ENCODE measurements at places on chromosomes 5 and 9.

DNA sequence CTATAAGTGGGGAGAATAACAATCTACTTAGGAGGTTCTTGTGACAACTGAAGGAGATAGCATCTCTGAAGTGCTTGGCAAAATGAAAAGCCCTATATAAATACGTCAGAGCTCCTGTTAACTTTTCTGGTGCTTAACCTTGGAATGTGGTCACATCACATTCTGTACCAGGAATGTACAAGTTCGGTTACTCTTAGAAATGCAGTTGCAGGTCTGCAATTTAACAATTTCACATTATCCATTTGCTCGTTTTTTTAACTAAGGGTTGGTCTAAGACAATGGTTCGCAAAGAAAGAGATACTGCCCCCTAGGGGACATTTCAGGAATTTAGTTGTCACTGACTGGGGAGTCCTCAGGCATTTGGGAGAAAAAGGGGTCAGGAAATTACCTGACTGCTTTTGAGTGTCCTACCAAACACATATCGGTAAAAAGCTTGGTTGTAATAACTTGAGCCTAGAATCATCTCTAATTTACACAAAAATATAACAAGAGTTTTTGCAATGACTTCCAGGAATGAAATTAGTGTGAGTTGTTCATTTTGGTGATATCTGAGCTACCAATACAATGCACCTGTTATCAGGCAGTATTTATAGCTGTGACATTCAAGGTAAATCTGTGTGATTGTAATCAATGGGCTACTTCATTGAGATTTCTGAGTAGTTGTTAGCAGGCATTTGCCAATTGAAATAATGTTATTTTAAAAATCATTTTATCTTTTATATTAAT, 5.4 kb upstream of the HBEGF start:
- DNase-seq: peak; percentile 65

DNA sequence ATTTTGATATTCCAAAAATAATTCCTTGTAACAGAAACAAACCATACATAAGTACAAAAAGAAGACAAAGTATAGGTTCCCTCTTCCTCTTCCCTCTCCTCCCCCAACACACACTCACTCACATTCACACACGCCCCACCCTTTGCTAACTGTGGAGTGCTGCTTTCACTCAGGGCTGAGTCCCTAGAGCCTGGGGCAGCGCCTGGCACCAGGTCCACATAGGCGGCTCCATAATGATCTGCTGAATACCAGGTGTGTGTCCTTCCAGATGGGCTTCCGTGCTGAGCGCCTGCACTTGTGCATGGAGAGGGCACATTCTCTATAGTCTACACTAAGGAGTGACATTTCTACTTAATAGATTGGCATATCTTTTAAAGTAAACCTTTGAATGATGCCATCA, 3.7 kb downstream of the SEMA4D start:
- no peak for DNase-seq

DNA sequence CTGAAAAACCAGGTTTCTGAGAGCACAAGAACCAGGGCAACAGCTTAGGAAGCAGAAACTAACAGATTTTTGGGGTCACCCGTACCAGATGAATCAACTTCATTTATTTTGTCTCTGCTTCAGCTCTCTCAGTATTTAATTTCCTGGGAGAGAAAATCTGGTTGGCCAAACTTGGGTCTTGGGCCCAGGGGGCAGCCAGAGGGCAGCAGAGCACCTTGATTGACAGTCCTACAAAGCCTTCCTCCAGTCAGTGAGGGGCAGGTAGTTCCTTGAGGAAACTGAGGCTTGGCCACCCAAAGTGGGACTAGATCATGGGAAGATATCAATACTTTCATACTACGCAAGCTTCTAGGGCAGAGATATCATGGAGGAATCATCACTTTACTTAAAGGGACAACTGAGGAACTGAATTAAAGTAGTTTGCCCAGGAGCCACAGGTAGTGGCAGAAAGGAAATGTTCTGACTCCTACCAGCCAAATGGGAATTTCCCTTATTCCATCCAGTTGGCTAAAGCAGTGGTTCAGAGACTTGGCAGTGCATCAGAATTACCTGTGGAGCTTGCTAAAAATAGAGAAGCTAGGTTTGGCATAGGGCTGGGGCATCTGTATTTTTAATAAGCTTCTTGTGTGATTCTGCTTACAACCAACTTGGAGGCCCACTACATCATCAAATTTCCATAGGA, 21.5 kb upstream of the ARHGAP26 start:
- peak; percentile 27 for DNase-seq

- DNase-seq: no peak
These were observed 154.4 kb upstream of the ERCC6L2 start for GRCh38 chr9:95721061-95721531.

- DNase-seq: no peak
These were observed 582.3 kb downstream of the CAAP1 start for GRCh38 chr9:26310294-26310693.

DNA sequence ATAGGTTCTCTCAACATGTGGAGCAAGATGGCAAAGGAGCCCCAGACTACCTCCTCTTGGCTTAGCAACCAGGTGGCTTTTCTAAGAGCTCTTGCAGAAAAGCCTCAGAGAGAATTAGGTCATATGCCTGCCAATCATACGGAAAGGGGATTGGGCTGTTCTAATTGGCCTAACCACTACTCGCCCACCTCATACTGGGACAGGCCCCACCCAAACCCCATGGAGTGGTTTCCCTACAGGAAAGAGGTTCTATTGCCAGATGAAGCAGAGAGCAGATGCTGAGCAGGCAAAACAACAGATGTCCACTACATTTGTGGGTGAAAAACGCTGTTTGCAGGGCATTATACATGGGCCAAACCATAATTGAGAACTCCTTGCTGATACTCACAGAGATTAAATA, 29.0 kb downstream of the ABLIM3 start:
- no peak for DNase-seq

- no peak for DNase-seq
These were observed 231.9 kb downstream of the ADAMTSL1 start for GRCh38 chr9:18705796-18706392.

GRCh38 chr5:137091472-137091871, 407.7 kb downstream of the SPOCK1 start:
- no peak for DNase-seq

DNA sequence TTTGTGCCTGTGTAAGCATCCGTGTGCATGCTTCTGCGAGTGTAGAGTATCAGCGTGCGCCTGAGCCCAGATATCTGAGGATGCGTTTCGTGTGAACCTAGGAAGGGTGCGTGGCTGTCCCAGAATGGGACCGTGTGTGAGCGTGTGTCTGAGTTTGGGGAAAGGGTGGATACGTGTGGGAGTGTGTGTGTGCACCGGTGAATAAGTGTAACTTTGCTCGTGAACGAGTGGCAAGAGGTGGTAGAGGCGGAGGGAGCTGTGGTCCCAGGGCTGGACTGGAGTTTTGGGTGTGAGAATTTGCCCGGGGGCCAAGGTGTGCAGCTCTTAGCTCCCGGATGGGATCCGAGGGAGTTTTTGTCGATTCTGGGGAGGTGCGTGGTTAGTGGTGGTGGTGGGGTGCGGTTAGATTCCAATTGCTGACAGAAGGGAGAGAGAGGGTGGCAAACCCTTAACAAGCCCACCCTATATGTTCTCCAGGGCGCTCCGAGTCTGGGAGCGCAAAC, 686 bp upstream of the COL27A1 start:
- DNase-seq: no peak

GRCh38 chr9:119771341-119771740, 402.1 kb upstream of the BRINP1 start:
- DNase-seq: no peak

DNA sequence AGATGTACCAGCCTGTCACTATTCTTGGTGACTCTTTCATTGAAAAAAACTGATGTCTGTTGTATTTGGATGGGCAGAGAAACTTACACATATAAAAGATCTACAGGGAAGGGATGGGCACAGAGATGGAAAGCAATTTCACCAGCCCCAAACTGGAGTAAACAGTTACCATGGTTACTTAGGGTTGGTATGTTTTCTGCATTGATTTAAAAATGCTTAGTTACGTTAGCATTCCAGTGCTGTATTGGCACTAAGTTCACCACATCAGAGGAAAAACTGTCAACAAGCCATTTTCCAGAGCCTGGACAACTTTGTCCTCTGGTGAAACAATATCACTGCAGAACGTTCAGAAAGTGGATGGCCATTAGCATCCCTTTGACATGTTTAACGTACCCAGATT, 28.0 kb downstream of the MARCHF3 start:
- DNase-seq: no peak

DNA sequence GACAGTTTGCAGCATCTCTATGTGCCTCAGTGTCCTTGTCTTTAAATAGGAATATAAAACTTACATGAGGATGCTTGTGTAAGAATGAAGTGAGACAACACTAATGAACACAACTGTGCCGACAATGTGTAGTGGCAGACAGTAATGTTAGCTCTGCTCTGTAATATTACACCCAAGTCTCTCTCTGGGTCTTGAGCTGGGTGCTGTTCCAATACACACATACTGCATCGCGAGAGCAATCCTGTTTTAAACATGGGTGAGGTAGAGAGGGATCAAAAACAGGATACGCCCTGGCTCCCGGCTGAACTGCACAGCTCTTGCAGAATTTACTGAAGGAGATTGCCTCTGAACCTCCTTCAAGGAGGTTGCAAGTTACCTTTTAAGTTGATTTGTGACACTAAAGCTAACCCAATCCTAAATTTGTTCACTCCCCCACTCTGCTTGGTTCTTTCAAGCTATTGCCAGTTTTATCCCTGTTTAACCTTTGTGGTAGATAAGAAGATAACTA, 155.2 kb upstream of the ISL1 start:
- no peak for DNase-seq

GRCh38 chr5:138653502-138653901, 78.3 kb upstream of the HSPA9 start:
- no peak for DNase-seq

DNA sequence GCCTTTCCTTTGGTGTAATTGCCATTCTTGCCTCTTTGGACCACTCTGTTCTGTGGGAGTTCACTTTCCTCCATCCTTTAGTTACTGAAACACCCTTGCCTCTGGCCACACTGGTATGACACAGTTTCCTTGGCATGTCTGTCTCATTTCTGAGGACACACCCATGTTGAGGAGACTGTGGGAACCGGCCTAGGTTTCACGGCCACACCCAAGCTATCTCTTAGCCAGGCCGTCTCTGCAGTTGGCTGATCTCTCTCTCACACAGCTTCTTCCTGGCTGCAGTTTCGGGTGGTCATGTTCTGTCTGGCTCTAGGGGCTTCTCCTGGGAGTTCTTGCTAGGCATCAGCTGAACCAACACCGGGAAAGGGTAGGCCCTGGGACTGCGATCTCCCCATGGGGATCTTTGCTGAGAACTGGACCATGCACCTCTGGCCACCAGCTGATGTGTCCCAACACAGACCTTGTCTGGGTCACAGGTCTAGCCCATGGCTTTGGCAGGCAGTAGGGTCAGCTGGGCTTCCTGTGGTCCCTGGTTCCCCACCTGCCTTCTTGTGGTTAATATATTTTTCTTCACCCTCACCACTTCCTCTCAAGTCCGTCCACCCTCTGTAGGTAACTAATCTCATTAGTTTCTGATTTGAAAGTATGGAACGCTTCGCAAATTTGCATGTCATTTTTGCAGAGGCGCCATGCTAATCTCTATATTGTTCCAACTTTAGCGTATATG, 24.9 kb downstream of the ARHGEF37 start:
- no peak for DNase-seq

DNA sequence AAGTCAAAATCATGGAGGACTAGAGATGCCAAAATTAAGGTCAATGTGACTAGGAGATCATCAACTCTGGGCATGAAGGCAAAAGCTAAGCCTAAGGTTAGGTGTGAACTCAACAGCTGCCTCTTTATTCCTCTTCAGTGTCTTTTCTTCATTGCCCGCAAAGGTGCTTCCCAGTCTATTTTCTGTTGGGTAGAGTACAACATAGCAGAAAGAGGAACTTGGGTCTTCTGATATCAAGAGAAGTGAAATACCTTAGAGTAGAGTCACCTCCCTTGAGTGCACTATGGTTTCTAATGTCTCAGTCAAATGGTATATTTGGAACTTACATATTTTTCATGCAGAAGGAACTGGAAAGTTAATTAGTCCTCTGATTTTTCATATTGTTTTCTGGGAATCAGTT, 122.5 kb upstream of the GRIN3A start:
- no peak for DNase-seq

DNA sequence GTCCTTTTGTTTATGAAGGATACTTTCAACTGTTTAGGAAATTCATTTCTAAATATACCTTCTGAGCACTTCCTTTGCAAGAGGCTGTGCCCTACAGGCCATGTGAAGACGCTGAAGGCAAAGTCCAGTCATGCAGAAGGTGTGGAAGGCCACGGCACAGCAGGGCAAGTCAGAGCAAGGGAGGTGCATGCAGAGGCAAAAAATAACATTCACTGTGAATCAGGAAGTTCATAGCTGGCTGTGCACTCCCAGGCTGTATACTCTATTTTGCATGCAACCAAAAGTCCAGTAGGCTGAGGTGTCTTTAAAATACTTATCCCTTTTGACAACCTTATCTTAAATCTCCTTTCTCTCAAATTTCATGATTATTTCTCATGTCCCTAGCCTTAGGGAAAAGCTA, 50.3 kb downstream of the GNAQ start:
- peak; percentile 83 for DNase-seq

DNA sequence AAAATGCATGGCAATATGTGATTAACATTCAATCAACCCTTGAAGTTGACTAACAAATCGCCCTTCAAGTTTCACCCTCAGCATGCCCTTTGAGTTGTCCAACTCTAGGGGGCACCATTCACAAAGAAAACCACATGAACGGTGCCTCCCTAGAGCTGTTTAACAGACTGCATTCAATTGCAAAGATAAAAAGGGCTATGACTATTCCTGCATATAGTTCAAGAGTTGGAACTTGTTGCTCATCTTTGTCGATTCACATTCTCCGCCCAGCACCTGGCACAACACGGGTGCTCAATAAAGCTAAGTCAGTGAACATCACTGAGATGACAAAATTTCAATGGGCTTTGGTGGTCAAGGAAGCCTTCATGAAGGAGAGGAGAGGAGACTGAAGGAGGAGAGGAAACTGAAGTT, 69.6 kb upstream of the SLC30A5 start:
- peak; percentile 59 for DNase-seq

GRCh38 chr5:32290922-32291321, 21.8 kb downstream of the MTMR12 start:
- no peak for DNase-seq

DNA sequence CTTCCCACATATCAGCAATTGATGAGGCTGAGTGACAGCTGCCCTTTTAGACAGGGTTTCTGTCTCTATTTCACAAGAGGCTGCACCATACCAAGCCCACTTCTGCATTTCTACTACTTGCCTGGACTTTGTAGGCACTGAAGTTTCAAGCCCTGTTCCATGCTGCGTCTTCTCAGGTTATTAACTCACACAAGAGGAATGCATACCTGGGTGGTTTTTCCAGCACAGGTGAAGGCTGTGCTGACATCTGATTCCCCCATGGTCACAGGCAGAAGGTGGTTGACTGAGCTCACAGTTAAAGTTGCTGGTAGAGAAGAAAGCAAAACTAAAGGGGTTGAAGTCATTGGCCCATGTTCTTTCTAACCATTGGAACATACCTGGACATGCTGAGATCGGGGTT, 86.6 kb downstream of the MAMDC2 start:
- DNase-seq: peak; percentile 16

DNA sequence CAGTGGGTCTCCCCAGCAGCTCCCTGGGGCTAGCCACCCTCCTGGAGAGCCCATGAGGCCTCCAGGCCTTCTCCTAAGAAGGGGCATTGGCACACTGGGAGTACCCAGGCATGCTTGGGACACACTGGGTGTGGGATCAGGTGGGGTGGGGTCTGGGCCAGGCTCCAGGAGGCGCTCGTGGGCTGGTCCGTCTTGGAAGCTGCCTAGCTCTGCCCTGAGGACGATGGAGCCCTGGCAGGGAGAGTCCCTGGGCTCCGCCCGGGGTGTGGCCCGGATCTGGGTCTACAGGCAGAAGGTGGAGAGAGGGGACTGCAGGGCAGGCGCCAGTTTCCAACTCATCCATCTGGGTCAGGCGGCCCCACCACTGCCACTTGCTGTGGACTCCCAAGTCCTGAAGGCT, 2.4 kb downstream of the PRRX2 start:
- no peak for DNase-seq

Data from AML-193 (cell line).